ENCODE measurements at places on chromosomes 3 and 15. TPM values are rescaled to one million over a fixed set of nuclear protein-coding genes. Genes with fewer than 3 reads are reported as not detected.

ATG7 gene
- total RNA-seq, result 13.5 TPM

SLCO2A1 gene
- total RNA-seq, result 0.07 TPM

DNA sequence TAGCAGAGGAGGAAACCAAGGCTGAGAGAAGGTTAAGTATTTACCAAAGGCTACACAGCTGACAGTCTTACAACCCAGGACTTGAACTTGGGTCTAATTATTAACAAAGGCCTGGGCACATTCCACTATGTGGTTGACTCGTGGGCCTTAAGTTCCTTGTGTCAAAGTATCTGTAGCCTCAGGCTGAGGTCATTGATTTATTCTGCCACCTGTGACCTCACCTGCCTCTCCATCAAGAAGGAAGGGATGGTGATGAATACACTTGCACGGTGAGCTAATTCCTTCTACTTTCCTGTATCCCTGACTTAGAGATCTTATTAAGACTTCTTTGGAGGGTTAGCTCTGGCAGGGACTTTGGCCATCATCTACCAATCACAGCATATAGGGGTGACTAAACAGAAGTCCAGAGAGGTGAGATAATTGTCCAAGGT lies 19.9 kb upstream of the LRRC58 start:
- DNase-seq, result no peak

LRRC31 gene
- total RNA-seq, result not detected

CBLB gene
- total RNA-seq, result 26.8 TPM

GRCh38 chr3:100438623-100438974 lies 37.3 kb downstream of the LNP1 start:
- DNase-seq, result no peak

LSMEM2 gene
- total RNA-seq, result 0.49 TPM

- no peak for DNase-seq
Measured at GRCh38 chr15:69338535-69339213, 40.0 kb downstream of the PAQR5 start.

DNA sequence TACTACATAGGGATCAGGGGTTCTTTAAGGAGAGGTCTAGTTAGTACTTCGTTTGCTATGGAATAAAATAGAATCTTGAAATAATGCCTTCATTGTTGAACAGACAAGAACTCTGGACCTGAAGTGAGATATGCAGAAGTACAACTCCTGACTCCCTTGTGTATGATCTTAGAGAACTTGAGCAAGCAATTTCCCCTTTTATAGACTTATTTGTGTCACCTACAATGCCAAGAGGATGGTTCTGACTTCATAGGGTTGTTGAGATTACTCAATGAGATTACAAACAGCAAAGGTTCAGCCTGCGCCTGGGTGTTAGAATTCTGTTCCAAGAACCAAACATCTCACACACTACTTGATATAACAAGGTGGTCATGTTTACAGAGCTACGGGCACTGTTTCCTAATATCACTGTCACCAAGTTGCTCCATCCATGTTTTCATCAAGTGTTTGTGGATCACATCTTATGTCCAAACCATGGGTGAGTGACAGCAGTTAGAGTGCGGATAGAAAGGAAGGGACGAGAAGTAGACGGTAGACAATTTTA lies 76.7 kb upstream of the ADAMTS9 start:
- no peak for DNase-seq

GRCh38 chr3:119570229-119570628 lies 9.1 kb upstream of the ADPRH start:
- DNase-seq, result no peak

DNA sequence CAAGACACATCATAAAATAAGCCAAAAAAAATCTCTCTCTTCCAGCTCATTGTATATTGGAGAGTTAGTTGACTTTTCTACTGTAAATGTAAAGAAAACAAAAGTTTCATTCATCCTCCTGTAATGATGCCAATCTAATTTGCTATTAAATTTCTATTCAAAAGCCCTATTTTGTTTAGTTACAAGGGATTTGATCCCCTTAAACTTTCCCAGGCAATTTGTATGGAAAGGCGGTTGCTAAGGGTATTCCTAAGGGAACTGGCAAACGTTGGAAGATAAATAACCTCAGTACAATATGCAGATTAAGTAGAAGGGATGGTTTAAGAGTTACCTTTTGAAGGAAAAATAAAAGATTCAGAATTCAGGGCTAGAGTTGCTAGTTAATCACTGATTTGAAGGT lies 352.7 kb downstream of the TIGIT start:
- DNase-seq, result no peak

- DNase-seq, result no peak
Measured at GRCh38 chr3:119628816-119629445, 31.2 kb downstream of the PLA1A start.

DNA sequence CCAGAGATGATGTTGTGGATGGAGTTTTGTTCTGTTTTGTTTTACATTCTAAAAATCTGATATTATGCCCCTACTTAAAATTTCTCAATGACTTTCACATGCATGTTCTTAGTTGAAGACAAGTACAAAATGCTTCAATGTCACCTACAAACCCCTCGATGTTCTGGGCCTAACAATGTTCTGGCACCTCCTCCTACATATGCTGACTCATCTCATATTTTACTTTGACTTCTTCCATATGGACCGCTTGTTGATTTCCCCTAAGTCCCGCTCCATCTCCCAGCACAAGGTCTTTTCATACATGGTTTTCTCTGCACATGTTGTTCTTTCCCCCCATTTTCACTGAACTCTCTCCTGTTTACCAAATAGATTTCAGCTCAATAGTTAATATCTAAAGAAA lies 441.4 kb downstream of the CNTN6 start:
- no peak for DNase-seq
